ENCODE measurements at places on chromosomes 5 and 9.

DNA sequence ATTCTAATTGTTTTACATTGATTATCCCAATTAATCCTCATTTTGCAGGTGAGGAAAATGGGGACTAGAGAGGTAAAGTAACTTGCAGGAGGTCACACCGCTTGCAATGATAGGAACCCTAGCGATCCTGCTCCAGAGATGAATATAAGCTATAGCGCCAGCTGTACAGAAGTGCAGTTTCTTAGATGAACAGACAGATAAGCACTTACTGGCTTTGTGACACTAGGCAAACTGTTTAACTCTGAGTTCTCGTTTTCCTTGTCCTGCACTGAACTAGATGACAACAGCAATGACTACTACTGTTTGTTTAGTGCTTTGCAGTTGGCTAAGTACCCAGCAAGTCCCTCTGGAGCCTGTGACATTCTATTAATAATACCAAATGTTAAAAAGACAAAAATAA, 11.1 kb downstream of the LHX6 start:
- peak; percentile 21 for DNase-seq

GRCh38 chr5:142908659-142909058, 138.5 kb downstream of the ARHGAP26 start:
- DNase-seq, result no peak

DNA sequence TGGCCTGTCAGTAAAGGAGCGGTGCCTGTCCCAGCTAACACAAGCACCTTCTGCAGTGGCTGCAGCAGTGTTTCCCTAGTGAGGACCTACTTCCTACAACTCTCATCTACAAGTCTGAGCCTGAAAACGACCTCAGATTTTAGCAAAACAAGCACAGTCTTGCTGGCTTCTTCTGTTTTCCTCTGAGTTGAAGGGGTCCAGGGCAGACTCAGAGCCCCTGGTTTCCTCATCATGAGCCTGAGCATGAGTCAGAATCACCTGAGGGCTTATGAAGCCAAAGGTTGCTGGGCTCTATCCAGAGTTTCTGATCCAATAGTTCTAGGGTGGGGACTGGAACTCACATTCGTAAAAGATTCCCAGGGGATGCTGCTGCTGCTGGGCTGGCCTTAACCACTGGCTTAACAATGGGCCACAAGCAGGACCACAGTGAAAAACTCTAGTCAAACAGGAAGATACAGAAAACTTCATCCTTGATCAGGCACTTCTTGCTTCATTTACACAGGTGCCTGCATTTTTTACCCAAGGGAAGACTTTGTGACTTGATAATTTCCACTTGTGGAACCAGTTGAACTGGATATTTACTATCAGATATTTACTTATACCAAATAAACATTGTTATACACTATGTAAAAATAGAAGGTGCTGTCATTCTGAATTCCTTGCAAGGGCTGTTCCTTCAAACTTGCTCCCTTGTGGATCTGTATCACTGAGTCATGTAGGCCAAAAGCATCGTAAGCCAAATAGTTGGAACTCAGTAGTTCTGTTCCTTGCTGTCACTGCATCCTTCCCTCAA, 4.3 kb upstream of the ACER2 start:
- no peak for DNase-seq

DNA sequence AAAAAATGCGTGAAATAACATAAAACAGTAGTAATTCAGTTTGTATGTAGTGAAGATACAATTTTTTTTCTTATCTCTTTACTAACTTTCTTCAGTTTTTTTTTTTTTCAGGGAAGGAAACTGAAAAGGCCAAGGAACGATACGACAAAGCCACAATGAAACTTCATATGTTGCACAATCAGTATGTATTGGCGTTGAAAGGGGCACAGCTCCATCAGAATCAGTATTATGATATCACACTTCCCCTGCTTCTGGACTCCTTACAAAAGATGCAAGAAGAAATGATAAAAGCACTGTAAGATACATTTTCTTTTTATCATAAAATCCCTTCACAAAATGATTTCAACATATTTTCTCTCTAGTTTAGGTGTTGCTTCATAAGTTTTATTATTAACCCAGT, 120.0 kb downstream of the FER start:
- no peak for DNase-seq

DNA sequence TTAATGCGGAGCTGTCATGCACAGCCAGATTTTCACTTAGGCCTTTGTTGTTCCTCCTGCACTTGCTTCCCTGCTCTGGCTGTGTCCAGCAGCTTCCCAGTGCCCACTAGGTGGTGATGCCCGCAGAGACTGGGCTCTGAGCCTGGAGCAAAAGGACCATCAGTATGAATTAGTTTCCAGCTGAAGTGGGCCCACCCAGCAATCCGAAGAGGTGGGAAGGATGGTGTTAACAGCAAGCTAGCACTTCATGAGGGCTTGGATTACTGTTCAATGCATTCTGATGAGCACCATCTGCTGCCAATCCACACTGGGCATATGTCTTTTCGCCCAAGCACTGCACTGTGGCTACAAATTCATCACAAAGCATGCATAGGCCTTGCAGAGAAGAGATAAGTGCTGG, 459.1 kb downstream of the SPOCK1 start:
- no peak for DNase-seq

GRCh38 chr5:145906401-145906800, 30.0 kb upstream of the SH3RF2 start:
- no peak for DNase-seq

- no peak for DNase-seq
Observed at GRCh38 chr9:97761879-97762278, 64.7 kb upstream of the XPA start.

DNA sequence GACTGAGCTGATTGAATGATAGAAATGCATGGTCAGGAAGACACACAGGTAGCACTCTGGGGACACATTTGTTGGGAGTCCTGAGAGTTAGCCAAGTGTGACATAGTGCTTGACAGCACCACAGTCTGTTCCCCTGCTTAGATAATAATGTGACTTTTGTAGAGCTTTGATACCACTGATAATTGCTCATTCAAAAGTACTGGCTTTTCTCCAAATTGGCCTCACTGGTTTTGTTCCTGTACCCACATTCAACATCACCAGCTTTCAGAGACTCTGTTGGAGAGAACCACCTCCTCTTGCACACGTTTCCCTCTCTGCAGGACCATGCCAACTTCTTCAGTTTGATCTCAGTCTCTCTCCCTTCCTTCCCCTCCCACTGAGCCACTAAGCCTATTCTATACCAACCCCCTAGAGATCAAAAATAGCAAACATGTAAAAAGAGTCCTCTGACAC, 52.5 kb upstream of the IL7R start:
- no peak for DNase-seq

GRCh38 chr5:173671121-173671949, 54.9 kb upstream of the BOD1 start:
- no peak for DNase-seq

- peak; percentile 3 for DNase-seq
Observed at GRCh38 chr9:103533318-103533717, 538.2 kb downstream of the CYLC2 start.

DNA sequence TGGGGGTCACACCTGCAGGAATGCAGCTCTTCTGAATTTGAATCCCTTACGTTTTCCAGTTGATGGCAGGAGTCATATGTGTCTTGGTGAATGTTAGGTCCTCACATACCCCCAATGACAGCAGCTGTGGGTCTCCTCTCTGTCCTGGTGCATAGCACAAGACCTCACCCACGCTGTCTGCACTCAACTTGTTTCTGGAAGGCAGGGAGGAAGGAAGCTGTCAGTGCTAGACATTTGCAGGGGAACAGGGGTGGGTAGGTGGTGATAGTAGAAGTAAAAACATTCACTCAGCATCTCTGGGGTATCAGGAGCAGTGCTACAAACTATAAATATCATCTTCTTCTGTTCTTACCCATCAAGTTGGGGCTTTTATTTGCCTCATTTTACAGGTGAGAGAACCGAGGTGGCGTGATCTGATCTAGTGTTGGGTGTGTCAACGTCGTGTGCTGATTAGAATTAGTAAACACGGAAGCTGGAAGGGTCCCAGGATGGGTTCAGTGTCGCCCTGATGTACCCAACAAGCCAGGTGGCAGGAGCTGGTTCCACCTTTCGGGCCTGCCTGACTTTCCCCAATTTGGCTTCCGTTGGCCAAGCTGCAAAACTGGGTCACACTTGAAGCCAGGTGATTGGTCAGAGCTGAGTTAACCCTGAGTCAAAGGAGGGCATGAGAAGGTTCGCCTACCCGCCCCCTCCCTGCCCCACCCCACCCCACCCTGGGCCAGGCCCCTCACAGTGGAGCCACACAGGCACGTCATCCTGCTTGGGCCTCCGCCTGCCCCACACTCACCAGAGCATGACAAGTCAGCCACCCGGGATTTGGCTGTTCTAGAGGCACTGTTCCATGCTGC, 15.8 kb downstream of the ERGIC1 start:
- DNase-seq, result no peak

GRCh38 chr9:33884856-33885701, 68.1 kb downstream of the UBE2R2 start:
- DNase-seq, result no peak

GRCh38 chr5:172038167-172038566, 31.7 kb upstream of the FBXW11 start:
- DNase-seq, result no peak

DNA sequence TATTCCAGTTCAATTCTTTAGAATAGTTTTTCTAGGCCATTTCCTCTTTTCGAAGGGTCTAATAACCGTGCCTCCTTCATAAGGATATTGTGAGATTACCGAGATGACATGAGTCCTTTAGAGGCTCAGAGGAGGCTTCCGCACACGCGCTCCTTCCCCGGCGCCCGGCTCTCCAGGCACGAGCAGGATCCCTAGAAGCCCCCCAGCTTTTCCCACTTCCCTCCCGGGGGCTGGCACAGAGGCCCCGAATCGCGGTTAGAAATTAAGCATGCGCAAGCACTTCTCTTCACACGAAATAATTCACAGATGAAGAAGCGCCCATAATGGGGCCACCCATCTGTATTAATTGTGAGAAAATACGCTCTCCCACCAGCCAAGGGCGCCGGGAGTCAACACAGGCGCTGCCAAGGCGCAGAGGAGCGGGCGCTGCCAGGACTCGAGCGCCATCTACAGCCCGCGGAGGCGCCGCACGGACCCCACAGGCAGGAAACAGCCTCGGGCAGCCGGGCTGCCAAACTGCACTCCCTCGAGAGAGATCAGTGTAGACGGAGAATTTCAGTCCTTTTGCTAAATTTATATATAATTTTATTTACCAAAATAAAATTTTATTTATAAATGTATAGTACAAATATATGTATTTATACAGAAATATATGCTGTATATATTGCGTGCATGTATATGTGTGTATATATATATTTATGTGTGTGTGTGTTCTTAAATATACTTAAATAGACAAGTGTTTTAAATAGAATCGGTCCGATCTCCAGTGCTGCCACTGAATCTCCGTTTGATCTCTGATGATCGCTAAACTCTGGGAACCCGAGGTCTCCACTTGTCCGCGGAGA, 258.1 kb upstream of the NFIL3 start:
- peak; percentile 71 for DNase-seq

- peak; percentile 79 for DNase-seq
Observed at GRCh38 chr9:136740971-136741882, 1.5 kb downstream of the LCN10 start.

DNA sequence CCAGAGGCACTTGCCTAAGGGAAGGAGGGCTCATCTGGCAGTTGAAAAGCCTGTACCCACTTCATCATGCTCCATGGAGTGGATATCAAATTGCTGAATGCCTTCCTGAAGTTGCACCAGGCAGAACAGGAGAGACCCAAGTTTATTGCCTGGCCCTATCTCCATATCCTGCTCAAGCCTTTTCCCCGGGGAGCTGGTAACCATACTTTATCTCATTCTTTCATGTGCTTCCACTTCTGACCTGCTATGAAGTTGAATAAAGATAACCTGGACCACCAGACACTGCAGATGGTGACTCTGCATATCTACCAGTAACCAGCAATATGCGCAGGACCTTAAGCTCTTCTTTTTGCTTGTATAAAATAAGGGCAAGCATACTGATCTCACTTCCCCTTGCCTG, 1397.5 kb upstream of the CDH6 start:
- no peak for DNase-seq

GRCh38 chr9:100540327-100540726, 37.6 kb upstream of the CAVIN4 start:
- no peak for DNase-seq

GRCh38 chr5:160970605-160971191, 118.7 kb upstream of the ATP10B start:
- DNase-seq, result no peak

GRCh38 chr9:32552172-32552872, at the start of the genes SMIM27 and TOPORS:
SMIM27 (plus strand) TSS chr9:32552327; CDS start chr9:32552435, 108 bp downstream.
TOPORS (minus strand) TSS chr9:32552586; CDS start chr9:32552436, 150 bp downstream.
- DNase-seq, result peak; percentile 93

GRCh38 chr9:70127540-70128416, 84.1 kb downstream of the MAMDC2 start:
- no peak for DNase-seq

DNA sequence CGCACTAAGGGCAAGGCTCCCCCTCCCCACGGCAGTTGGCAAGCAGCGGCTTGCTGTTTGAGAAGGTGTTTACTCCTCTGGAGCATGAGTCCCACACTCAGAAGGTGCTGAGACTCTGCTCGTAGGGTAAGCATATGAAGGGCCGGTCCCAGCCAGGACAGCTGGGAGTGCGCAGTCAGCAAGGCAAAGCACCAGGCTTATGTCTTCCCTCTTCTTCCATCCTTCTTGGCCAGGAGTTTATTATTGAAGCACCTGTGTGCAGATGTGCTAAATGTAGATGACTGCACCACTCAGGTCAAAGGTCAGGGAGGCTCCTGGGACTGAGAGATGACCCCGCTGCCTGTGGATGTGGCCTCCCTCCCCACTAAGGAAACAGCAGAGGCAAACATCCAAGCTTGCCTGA, 27.0 kb upstream of the CDKN2AIPNL start:
- DNase-seq, result no peak

- no peak for DNase-seq
Observed at GRCh38 chr9:93860694-93861658, 94.2 kb downstream of the BARX1 start.

DNA sequence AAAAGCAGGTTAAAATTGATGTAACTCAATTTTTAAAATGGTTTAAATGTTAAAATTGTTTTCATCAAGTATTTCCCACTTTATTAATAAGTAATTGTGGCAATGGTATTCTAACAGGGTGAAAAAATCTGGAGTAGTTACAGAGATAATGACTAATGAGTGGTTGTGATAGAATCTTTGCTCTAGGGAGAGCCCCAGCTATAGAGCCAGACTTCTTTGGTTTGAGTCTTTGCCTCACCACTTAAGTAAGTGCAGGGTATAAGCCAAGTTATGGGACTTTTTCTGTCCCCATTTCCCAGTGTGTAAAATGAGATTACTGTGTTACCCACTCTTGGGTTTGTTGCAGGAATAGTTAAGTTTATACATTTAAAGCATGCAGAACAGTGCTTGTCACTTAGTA, 158.1 kb downstream of the FER start:
- no peak for DNase-seq

GRCh38 chr9:92064711-92065110, 50.5 kb downstream of the SPTLC1 start:
- no peak for DNase-seq

DNA sequence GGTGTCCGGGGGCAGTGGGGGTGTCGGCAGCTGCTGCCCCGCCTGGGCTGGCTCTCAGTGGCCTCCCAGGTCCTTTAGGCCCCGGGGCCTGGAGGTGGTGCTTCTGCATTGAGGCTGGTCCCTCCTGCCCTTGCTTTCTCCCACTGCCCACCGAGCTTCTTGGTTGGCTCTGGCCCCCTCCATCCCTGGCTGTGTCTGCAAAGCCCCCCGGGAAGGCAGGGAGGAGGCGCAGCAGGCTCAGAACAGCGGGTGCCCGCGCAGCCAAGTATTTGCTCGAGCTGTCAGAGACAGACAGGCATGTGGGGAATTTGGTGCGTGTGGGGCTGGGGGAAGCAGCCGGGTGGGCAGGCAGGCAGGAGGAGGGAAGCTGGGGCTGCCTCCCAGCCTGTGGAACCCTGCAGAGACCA, 11.5 kb downstream of the CXXC5 start:
- no peak for DNase-seq

- DNase-seq, result no peak
Observed at GRCh38 chr5:149765932-149766331, 35.8 kb downstream of the PPARGC1B start.

Measured in RPMI8226 (cell line).